Activated CD8-positive, alpha-beta memory T cell treated with anti-CD3 and anti-CD28 coated beads, Interleukin-2, amount 50 U/mL, for 48 hours (primary cell): ENCODE measurements at places on chromosomes 5 and 9.

DNA sequence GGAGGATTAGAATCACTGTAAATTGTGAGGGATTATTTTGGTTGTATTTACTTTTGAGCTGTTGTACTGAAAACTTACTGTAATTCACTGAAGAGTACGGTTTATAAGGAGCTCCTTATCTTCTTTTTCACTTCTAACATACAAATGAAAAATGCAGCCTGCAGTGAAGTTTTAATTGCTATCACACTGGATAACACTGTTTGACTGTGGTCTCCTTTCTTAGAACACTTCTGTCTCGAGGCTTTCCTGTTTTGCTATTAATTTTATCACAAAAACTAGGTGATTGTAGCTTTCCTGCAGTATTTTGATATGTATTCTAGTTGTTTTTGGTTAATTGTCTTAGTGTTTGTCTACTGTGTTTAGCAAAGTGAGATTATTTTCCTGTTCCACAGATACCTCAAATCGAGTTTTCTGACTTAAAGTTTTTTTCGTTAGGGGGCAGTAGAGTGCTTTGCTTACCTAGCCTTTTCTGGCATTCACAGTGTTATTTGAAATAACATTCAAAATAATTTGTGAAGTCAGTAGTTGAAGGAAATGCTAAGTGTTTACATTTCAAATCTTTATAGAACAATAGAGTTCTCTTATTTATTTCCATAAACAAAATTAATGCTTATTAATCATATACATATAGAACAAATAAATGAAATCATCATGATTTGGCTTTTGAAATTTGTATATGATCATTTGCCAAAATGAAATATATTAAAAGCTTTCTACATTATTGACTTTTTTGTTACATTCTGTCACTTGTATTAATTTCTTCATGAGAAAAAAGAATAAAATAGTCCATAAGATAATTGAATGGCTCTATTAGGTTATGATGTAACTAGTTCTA lies 52.9 kb downstream of the COMMD10 start:
- DNase-seq = no peak

- no peak for DNase-seq
Observed at GRCh38 chr9:33041432-33042188, 16.5 kb downstream of the DNAJA1 start.

- DNase-seq = no peak
Observed at GRCh38 chr9:106816524-106816923, 46.4 kb upstream of the ZNF462 start.

DNA sequence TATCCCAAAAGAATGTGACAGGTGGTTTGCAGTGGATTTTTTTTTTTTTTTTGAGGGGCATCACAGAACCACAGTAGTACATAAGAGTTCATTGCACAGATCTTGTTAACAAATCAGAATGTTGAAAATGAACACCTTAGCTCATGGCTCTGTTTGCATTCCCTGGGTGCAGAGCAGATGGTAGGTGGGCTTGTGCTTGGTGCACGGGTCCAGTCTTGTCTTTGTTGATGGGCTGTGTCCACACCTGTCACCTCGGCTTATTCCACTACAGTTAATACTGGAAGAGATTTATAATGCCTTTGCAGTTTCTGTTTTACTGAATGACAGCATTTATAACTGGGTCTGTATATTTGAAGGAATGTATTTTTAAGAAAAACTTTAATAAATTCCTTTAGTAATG lies 146.6 kb downstream of the KDM4C start:
- DNase-seq = no peak

DNA sequence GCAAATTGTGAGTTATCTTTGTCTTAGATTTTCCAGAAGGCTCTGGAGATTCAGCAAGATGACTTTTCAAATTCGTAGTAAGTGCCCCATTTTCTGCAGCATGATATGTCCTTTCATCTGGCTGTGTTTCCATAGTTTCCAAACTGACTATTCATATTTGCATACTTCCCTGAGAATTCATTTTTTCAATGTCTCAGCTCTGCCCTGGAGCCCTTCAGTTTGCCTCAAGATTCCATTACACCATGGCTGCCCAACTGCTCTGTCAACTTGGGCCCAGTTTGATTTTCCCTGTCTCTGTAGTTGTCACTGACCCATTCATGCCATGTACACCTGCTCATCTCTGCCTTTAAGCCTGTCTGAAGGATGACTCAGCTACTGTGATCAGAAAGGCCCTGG lies 94.2 kb upstream of the RUSC2 start:
- DNase-seq = no peak

DNA sequence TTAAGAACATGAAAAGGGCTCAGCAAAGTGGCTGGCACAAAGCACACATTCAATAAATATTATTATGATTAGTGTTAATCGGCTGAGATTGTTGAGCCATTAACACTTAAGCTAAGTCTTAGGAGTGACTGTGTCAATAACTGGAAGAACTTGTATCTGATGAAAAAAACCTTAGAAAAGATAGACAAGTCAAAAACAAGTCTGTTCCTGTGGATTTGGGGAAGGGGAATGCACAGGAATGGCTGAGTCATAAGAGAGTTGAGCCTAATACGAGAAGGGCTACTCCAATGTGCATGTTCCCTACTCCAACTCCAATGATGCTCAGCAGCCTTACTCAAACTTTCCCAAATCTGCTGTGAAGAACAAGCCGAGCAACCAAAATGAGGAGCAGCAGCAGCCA lies 53.9 kb downstream of the MED27 start:
- DNase-seq = no peak

DNA sequence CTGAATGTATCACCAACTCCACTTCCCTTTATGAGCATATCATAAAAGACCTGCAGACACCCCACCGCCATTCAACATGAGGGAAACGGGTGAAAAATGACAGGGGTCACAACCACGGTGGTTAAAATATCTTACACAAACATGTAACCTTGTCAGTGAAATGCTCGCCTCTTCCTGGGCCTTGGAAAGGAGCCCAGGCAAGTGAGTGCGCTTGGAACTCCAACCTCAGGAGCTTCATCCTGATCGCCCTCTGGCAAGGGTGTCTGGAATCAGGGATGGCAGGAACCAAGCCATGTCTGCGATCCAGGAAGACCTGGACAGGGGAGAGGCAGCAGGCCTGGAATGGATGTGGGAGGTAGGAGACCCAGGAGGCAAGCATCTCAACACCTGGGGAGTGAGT lies 282.7 kb downstream of the GAS1 start:
- DNase-seq = no peak

DNA sequence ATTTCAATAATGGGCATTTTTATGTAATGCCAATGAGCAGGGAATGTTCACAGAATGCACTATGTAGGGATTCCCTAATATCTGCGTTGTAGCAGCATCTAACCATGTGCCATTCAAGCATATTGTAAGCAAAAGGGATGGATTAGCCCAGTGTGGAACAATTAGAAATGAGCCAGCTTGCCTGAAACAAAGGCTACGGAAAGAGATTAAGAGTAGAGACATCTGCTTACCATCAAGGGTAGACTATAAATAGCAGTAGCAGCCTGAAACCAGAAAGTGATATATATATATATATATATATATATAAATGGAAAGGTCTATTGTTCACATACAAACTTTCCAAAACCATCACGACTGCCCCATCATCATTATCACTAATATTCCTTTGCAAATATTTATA lies 31.9 kb upstream of the CEP120 start:
- no peak for DNase-seq

- no peak for DNase-seq
Observed at GRCh38 chr5:127564002-127564769, 46.7 kb downstream of the PRRC1 start.

GRCh38 chr5:37552161-37552560 lies 173.0 kb downstream of the WDR70 start:
- DNase-seq = no peak

GRCh38 chr5:116494784-116495450 lies 79.7 kb downstream of the SEMA6A start:
- DNase-seq = no peak

GRCh38 chr9:135119496-135120064 lies 32.1 kb downstream of the OLFM1 start:
- DNase-seq = no peak

DNA sequence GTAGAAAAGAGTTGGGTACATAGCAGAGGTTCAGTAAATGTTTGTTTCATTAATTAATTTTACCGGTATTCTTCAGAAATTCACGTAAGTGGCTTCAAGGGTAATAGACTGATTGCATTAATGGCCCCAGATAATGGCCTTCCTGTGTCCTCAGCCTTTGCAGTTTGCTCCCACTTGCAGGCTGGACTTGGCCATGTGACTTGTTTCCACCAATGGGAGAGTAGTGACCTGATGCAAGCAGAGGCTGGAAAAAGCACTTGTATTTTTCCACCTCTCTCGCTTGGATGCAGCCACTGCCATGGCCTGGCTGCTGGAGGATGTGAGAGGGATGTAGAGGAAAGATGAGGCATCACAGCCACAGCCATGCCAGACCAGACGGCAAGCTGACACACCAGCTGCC lies 480.9 kb downstream of the CDK5RAP2 start:
- no peak for DNase-seq

DNA sequence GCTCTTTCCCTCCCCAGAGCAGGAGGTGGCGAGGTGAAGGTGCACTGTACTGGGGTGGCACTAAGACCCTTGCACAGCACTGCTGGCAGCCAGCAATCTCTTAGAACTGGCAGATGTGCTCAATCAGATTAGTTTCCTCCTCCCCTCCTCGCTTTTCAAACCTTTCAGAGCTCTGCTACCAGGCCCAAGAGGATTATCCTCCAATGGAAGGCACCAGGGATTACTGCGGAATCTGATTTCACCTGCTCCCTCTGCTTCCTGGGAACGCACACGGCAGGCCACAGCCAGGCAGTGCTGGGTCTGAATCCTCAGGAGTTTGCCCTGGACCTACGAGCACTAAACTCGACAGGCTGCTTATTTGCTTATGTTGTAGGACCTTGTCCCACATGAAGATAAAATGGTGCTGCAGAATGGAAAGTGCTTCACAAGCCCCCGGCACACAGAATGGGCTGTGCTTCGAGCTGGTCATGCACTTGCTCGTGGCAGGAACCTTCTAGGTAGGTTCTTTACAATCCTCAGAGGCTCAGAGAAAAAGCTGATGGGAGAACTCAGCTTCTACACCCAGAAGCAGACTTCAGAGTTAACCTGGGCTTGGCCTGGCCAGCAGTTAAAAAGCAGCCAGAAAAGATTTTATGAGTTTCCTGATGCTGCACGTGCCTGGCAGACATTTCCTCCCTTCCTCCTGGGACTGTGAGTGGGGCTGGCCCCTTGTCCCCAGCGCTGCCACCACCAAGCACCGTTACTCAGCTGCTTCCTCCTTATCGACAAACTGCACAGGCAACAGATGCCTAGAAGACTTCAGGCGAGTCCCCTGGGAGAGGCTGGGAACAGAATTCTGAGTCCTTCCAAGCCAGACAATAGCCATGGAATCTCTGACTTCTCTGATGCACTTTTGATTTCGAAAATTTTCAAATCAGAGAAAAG lies 33.1 kb downstream of the FABP6 start:
- DNase-seq = no peak

GRCh38 chr5:107567901-107568671 lies 102.7 kb downstream of the EFNA5 start:
- DNase-seq = no peak

DNA sequence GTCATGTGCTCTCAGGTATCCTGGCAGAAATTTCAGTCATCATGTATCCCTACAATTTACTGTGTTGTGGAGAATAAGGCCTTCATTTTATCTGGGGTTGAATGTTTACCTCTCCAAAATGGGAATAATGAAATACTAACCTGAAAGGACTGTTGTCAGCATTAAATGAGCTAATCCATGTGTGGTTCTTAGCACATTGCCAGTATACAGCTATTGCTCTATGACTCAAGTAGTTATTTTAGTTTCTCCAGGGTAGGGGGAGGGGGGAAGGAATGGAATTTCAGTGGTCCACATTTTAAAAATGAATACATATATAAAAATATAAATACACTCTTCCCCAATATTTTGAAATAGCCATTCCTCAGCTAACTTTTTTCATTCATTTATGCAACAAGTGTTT lies 3.5 kb downstream of the PAM start:
- no peak for DNase-seq

DNA sequence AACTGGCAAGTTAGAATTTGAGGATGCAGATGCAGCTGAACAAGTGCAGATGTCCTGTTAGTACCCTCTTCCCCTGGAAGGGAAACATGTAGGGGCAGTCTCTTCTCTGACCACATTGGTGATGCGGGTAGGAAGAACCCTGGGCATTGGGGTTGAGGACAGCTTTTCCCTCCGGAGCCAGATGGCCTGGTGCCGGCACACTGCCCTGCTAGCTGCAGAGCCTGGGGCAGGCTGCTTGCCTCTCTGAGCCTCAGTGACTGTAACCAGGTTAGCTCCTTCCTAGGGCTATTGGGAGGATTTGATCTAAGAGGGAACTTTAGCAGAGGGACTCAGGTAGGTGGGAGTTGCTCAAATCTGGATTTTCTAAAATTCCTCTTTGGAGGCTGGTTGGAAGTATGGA lies 148.4 kb downstream of the HSPA4 start:
- DNase-seq = no peak

DNA sequence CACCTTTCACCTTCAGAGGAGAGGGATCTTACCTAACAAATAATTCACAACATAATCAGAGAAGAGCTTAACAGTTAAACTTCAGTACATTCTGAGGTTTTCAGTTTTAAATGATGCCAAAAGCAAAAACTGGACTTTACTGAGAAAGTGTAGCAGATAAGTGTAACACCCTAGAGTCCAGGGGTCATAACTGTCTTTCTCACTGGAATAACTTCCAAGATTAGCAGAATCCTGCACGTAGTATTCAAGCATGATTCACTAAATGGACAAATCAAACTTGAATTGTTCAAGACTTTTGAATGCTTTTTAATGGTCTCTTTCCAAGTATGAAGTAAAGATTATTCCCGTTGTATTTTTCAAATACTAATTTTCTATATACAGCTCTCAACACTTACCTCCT lies 180.1 kb upstream of the NREP start:
- no peak for DNase-seq

- no peak for DNase-seq
Observed at GRCh38 chr9:134313470-134313869, 12.8 kb upstream of the RXRA start.

DNA sequence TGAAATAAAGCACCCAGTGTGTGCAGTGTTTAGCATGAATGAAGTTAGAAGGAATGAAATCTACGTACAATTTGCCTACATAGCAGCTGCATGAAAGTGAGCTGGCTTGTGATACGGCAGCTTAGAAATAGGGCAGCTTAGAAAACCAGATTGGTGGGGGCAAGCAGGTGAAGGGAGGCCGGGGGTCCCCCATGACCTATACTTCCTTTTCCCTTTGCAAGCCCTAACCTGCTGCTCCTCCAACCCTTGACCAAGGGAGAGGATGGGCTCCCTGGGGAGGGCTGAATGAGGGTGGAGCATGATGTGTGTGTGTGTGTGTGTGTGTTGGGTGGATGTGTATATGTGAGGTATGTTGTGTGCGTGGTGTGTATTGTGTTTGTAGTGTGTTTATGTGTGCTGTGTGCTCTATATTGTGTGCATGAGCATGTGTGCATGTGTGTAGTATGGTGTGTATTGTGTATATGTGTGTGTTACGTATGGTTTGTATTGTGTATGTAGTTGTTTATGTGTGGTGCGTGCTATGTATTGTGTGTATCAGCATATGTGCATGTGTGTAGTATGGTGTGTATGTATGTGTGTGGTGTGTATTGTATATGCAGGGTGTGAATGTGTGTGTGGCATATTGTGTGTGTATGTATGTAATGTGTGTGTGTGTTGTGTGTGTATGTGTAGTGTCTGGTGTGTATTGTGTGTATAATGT lies 72.1 kb downstream of the TENT4A start:
- DNase-seq = no peak

- DNase-seq = no peak
Observed at GRCh38 chr5:162990856-162991497, 446.4 kb upstream of the CCNG1 start.
